T-helper 2 cell (primary cell): ENCODE measurements at places on chromosomes 16 and 17.

GRCh38 chr16:79409978-79410377 lies 190.6 kb downstream of the MAF start:
- DNase-seq = no peak

DNA sequence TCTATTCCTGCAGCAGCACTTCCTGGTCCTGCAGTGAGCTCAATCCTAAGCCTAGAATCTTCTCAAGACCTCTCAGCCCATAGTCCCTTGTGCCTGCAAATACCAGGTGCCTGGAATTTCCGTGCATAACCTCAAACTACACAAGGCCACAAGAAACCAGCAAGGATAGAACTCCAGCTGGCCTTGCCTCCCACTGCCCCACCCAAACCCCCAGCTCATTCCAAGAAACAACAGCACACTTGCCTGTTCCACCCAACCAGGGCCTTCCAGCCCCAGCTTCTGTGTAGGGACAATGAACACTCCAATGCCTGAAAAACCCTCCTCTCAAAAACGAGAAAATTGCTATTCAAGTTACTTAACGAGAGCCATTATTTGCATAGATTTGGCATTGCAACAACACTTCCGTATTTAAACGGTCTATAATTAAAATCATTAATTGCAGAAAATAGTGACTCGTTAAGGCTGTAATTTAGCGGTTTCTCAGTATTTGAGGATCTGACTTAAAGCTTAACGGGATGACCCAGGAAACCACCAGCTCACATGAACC lies 147.0 kb downstream of the C16orf78 start:
- DNase-seq = no peak

DNA sequence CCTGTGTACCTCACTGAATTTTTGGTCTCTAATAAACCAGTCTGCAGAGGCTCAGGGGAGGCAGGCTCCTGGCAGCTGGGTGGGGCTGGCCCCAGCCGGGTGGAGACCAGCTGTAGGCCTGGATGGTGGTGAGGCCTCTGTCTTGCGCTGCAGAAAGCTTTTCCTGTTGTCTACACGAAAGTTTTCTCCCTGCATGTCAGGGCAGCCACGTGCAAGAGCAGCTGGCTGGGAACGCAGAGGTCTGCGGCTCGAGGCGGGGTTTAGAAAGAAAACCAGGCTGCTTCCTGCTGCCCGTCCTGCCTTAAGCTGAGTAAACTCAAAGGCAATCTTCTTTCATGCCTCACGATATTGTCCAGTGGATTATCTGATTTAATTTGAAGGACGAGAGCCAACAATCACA lies 2.4 kb downstream of the SERPINF1 start:
- peak; percentile 95 for DNase-seq

DNA sequence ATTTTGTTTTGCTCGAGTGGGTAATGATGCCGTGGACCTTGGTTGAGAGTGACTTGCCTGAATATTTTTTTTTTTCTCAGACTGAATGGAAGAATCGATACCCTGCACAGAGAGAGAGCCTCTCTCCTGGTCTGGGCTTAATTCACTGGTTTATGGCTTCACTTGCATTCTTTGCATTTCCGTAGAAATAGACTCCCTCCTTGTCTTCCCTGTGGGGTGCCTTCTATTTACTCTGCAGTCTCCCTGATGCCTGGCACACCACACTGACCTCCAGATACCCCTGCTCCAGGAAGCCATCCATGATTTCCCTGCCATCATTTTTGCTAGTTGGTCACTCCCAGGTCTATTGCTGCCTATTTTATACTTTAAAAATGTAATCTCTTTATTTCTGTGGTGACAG lies 238.0 kb downstream of the SNX29 start:
- DNase-seq = no peak
